Esophagus mucosa (tissue), 1 donor: ENCODE measurements at places on chromosomes 5 and 9.

DNA sequence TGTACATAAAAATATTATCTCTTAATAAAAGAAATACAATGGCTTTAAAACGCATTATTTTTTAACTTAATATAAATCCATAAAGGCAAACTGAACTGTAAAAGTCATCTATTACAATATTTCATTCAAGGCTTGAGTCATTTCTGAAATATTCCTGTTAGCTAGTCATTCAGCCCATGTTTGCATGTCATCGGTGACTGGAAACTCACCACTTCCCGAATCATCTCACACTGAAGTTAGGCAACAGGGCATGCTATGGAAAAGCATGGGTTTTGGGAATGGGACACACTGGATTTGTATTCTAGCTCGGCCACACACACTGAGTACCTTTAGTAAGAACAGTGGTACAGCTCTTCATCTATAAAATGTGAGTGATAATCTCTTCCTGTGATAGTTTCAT is 691.1 kb upstream of the C9orf72 start:
- no peak for ATAC-seq

DNA sequence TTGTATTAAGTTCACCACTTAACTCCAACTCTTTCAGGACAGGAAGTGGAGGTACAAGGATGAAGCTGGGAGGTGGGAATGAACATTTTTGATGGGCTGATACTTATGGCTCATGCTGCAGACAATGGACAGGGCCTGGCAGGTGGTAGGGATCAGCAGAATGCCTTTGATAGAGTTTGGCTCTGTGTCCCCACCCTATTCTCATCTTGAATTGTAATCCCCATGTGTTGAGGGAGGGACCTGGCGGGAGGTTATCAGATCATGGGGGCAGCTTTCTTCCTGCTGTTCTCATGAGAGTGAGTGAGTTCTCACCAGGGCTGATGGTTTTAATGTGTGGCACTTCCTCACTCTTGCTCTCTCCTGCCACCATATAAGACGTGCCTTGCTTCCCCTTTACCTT is 87.3 kb upstream of the PRLR start:
- ATAC-seq = no peak

DNA sequence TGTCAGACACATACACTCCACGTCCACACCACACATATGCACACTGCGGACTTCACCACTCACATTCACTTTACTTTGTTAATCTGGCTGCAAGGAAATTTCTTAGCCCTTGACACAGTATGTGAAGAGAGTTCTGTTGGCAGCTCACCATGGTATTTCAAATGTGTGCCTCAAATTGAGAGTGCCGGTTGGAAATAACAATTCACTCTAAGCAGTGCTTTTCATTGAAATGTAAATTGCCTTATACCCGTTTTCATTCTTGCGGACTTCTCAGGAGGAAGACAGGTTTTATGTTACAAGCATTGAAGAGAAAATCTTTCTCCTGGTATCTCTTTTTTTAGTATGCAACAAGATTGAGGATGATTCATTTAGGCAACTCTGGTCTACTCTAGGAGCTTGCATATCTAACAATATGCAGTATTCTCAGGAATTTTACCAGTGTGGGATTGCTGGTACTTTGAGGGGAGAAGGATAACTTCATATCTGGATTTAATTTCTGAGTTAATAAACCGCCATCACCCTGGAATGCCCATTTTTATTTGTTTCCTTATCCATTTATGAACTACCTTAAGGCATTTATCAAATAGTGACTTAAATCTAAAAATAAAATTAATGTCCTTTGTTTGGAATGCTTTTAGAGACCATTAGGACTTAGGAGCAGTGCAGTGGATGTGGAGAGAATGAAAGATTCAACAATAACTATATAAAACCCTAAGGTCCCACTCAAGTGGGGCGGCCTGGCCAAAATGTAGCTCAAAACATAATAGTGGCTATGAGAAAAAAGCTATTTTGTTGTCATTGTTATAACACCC is 87.0 kb downstream of the IQGAP2 start:
- no peak for ATAC-seq

DNA sequence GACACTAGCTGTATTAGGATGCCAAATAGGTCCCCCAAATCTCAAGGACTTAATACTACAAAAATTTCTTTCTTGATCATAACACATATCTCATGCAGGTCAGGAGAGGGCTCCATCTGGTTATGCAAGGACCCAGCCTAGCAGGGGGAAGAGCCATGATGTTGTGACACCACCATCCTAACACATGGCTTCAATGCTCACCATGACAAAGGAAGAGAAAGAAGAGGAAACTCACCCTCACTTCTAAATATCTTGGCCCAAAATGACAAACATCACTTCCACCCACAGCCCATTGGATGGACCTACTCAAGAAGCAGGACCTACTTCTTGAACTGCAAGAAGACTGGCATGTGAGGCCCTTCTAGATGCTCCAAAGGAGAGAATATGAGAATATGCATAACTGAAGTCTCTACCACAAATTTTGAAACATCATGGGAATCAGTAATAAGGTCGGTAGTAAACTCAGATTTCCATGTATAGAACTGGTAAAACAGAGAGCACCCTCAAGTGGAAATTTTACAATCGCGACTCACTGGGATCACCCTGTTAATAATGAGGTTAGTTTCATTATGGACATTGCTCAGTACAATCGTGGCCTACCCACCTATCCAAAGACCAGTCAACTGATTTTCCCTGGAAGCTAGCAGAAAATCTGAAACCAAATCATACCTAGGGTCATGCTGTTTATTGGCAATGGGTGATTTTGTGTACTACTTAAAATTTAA is 308.2 kb downstream of the ACTL7B start:
- ATAC-seq = no peak

DNA sequence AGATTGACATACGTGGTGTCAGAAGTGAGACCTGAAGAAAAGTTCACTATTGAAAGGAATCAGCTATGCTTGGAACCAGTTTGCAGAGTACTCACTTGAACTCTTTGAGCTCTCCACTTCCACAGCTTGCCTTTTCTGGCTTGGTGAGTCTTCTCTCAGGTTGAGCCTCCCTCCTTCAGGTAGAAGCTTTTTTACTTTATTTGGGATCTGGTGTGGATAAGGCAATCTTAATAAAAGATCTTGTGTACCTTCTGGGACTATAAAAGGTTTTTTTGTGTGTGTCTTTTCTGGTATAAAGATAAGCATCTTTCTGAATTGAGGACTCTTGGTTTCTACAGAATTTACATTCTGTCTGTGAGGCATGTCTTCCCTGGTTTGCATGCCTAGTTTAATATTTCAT is 5.4 kb upstream of the CPLANE1 start:
- no peak for ATAC-seq

- no peak for ATAC-seq
Measured at GRCh38 chr5:57042524-57042931, 90.6 kb upstream of the MIER3 start.

DNA sequence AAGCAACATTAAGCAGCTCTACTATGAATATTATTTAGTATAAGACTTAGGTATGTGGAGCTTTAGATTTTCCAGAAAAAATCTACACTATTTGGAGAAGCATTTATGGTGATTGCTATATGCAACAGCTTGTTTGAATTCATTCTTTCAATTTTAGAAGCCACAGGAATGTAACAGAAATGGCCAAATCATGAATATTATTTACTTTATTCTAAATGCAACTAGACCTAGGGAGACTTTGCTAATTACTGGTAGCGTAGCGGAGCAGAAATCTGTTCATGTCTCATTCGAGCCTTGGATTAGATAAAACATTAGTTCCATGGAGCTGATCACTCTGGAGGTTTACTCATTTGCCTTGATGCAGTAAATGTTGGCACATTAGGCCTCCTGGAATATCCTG is 290.2 kb downstream of the ZNF608 start:
- ATAC-seq = no peak

GRCh38 chr5:148615644-148616275 is 38.6 kb downstream of the HTR4 start:
- no peak for ATAC-seq

DNA sequence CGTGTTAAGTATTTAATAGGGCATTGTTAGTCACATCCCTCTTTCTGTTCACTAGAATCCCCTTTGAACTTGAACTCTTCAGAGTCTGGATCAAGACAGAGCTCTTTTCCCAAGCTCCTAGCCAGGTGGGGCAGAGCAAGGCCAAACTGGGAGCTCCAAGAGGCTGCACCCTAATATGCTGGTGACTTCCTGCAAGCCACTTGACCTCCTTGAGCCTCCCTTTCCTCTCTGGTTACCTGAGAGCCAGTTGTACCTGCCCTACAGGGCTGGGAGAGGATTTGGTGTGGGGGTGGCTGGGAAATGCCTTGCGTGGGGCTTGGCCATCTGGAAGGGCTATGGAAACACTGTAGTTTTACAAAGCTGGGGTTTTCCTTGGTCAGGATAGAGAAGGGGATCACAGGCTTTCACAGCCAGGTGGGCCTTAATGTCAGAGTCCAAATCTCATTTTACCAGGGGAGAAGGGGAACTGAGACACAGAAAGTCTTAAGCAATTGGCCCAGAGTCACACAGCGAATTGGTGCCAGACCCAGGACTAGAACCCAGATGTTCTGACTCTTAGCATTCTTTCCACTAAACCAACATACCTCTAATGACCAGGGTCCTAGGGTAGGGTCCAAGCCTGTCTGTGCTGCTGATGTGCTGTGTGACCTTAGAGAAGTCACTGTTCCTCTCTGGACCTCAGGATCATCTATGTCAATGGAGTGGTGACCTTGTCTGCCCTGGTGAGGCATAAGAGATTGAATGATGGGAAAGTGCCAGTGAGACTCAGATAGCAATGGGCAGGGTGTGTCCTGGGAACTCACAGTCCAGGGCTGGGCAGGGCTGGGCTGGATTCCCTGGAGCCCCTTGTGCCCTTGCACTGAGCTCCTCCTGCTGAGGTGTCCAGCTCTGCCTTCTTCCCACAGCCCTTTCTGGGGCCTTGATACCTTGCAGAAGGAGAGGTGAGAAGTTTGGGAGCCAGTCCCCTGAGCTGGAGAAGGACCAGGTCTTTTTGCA is 35.8 kb downstream of the GSN start:
- ATAC-seq = peak; percentile 69

- peak; percentile 51 for ATAC-seq
Measured at GRCh38 chr5:56520986-56521730, 288.0 kb upstream of the ANKRD55 start.

- ATAC-seq = peak; percentile 13
Measured at GRCh38 chr9:98021306-98022040, 35.1 kb upstream of the NANS start.

GRCh38 chr5:54304040-54304439 is 6.3 kb downstream of the ARL15 start:
- ATAC-seq = no peak

GRCh38 chr9:5614192-5614591 is 14.7 kb upstream of the RIC1 start:
- ATAC-seq = no peak

- no peak for ATAC-seq
Measured at GRCh38 chr5:137563646-137564397, 64.7 kb upstream of the SPOCK1 start.

DNA sequence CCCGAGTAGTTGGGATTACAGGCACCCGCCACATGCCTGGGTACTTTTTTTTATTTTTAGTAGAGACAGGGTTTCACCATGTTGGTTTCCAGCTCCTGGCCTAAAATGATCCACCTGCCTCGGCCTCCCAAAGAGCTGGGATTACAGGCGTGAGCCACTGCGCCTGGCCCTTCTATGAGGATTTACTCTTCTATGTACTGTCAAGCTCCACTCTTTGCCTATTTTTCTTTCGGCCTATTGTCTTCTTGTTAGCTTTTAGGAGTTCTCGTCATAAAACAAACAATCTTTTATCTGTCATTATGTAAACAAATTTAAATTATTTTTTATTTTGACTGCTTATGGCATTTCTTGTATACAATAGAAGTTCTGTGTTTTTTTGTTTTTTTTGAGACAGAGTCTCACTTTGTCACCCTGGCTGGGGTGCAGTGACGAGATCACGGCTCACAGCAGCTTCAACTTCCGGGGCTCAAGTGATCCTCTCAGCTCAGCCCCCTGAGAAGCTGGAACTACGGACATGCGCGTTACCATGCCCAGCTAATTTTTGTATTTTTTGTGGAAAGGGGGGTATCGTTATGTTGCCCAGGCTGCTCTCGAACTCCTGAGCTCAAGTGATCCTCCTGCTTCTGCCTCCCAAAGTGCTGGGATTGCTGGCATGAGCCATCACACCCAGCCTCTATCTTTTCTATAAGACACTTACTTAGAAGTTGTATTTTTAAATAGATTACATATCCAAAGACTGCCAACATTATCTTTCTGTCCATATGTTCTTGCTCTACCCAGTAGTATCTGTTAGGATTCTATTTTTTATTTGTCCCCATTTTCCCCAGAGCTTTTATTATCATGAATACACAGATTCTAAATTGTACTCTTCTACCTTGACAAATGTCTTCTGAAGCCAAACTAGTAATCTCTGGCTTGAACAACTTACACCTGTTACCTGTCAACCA is 29.2 kb downstream of the CSNK1A1 start:
- ATAC-seq = no peak

DNA sequence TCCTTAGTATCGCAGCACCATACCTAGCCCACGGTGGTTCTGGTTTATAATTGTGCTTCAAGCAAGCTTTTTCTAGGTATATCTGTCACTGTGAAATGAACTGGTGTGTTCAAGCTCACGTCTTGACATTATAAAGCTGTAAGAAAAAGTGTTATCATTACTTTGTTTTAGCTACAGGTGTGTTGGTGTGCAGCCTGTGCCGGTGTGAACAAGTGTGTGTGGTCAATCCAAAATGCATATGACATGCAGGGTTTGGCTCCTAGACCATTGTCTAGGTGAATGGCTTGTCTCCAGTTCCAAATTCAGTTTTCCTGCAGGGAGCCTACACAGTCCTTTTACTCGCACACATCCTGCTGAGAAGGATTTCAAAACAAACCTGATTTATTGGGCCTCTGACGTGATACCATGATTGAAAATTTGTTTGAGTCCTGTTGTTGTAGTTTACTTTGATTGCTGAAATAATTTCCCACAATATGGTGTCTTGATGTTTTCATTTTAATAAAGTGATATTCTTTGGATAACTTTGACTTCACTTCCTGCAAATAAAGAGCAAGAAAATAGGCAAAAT is 3.7 kb downstream of the LSM11 start:
- no peak for ATAC-seq

- ATAC-seq = no peak
Measured at GRCh38 chr5:83145241-83145640, 67.9 kb downstream of the XRCC4 start.

- ATAC-seq = peak; percentile 26
Measured at GRCh38 chr9:84145031-84145430, 164.4 kb downstream of the RMI1 start.

GRCh38 chr9:110451726-110452125 is 114.1 kb upstream of the TXNDC8 start:
- ATAC-seq = no peak

DNA sequence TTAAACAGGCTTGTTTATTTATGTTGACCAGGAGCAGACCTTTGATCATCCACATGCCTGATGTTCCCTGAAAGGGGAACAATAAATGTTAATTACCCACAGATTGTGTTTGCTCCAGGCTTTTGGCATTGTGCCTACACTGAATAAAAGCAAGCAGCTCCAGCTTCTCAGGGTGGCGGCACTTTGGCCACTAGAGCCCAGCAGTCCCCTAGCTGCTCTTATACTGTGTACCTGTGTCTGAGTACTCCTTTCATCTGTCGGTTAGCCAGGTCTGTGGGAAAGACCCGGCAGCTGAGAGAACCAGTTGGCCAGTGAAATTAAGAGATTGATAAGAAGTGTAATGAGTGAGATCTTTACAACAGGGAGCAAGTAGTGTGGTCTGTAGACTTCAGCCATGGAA is 254.8 kb upstream of the FTMT start:
- ATAC-seq = no peak
